ENCODE measurements at places on chromosomes 1 and 21. TPM values are rescaled to one million over a fixed set of nuclear protein-coding genes. Genes with fewer than 3 reads are reported as not detected.

Gene GJA9
- total RNA-seq, result not detected

Gene SERINC2
- total RNA-seq, result 9.1 TPM

Gene ADAMTS1
- 180 TPM for total RNA-seq

Gene NEK2
- 4.4 TPM for total RNA-seq

Gene CD1E
- not detected for total RNA-seq

Gene RHOU
- 6.9 TPM for total RNA-seq
